ENCODE measurements at places on chromosomes 2 and 18. TPM values are rescaled to one million over a fixed set of nuclear protein-coding genes. Genes with fewer than 3 reads are reported as not detected.

SLC9A2 gene
- polyA plus RNA-seq, result not detected

- DNase-seq, result no peak
Measured at GRCh38 chr2:10146366-10147005, 23.9 kb downstream of the RRM2 start.

- no peak for DNase-seq
Measured at GRCh38 chr2:102306125-102306524, 5.2 kb upstream of the IL1RL1 start.

DNA sequence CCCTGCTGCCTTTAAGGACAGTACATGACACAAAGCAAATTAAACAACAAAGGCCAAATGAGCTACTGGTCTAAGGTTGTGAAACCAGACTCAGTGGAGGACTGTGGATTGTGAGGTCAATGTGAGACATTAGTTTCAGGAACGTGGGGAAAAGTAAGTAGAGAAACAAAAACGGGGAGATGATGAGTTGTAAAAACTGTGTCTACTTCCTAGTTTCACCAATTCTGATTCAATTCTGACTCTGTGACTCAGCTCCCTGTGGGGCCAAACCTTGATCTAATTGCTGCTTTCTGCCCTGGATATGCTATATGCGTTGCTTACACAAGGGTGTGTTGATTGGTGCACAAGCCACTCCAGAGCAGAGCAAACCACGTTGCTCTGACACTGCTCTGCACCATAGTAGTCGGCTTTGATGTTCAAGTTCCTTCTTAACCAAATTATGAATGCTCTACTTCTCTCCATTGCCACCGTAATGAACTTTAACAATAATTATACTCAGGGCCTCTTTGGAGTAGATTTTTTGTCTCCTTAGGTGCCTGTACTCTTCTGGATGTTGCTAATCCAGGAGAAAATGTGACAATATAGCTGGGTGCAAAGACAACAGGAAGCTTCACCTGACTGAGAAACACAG, 1640.1 kb upstream of the CELF4 start:
- DNase-seq, result no peak

GRCh38 chr2:221335219-221335752, 236.8 kb downstream of the EPHA4 start:
- DNase-seq, result no peak

TLK1 gene
- polyA plus RNA-seq, result 5.8 TPM
